Adrenal gland (tissue), 19 donors: ENCODE measurements at places on chromosomes 1 and 21. TPM values are rescaled to one million over a fixed set of nuclear protein-coding genes. Genes with fewer than 3 reads are reported as not detected.

Gene RIPK4
- polyA plus RNA-seq: 0.16 TPM

Gene DNM3
- 9.8 TPM for polyA plus RNA-seq

Gene NPHS2
- polyA plus RNA-seq: not detected

Gene PALMD
- polyA plus RNA-seq: 67.1 TPM

Gene CD52
- 14.1 TPM for polyA plus RNA-seq

Gene S100A3
- 3.8 TPM for polyA plus RNA-seq

Gene PLA2G2D
- not detected for polyA plus RNA-seq

Gene C1QC
- polyA plus RNA-seq: 114 TPM

Gene ZFYVE9
- 17.8 TPM for polyA plus RNA-seq

Gene LIN9
- 2.3 TPM for polyA plus RNA-seq

Gene CLIC6
- polyA plus RNA-seq: not detected

Gene FAM131C
- polyA plus RNA-seq: 3.8 TPM

Gene PEAR1
- 15.1 TPM for polyA plus RNA-seq

Gene F5
- polyA plus RNA-seq: 0.64 TPM

Gene TMEM167B
- 16.9 TPM for polyA plus RNA-seq

Gene GPR161
- 1.9 TPM for polyA plus RNA-seq

Gene TRPM2
- 17.3 TPM for polyA plus RNA-seq

Gene PPFIA4
- 0.46 TPM for polyA plus RNA-seq

Gene FMN2
- polyA plus RNA-seq: 0.91 TPM

Gene NBPF10
- polyA plus RNA-seq: 0.48 TPM

Gene VASH2
- 0.17 TPM for polyA plus RNA-seq

Gene CASQ1
- 0.17 TPM for polyA plus RNA-seq

Gene KCNA3
- polyA plus RNA-seq: 0.38 TPM
